HFFc6 (cell line): ENCODE measurements at places on chromosomes 6 and 20.

- peak; percentile 61 for DNase-seq
Observed at GRCh38 chr20:431012-431904, 23.2 kb downstream of the RBCK1 start.

DNA sequence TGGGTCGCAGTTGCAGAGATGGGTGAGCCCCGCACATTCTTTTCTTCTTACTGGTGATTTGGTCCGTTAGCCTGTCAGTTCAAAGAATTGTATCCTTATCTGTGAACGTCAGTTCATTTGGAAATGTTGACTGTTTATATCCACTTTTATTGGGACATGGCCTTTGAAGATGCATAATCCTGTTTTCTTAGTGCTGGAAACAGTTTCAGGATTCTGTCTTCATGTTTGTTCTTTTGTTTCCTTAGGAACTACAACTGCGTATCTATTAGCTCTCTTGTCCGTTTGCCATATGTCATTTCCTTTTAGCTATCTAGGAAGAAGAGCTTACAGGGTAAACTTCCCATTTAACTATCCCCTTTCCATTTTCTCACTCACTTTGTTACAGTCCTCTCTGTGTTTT is 35.0 kb upstream of the TULP1 start:
- DNase-seq: no peak

GRCh38 chr6:26594730-26595632 is 1.8 kb upstream of the ABT1 start:
- peak; percentile 94 for DNase-seq

- DNase-seq: no peak
Observed at GRCh38 chr6:112288475-112288874, 34.1 kb upstream of the LAMA4 start.

- DNase-seq: no peak
Observed at GRCh38 chr20:4828830-4829513, 107.3 kb downstream of the PRND start.

DNA sequence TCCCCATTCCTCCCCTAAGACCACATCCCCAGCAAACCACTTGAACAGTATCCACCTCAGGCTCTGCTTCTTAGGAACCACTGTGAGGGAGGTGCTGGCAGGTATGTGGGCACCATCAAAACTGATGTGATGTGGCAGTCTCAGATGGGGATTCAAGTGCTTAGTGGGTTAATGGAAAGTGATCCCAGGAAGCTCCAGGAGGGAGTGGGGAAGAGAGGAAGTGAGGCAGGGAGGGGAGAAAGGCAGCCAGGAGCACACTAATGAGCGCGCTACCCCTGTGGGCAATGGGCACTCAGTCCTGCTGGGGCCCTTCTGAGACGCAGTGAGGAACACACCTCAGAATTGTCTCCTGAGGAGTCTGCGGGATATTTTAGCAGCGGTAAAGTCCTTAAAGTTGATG is 263.1 kb upstream of the MOCS1 start:
- DNase-seq: no peak

DNA sequence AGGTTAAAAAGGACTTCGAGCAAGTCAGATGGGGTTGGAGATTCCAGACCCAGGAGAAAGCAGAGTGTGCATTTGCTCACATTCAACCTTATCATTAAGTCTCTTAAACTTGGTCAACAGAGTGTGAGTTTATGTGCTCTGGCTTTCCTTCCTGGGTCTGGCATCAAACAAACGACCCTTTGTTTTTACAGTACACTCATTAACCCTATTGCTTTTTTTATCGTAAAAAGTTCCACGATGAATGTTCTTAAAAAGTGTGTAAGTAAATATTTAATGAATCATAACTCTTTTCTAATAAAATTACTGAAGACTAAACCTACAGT is 2.5 kb downstream of the FYN start:
- DNase-seq: no peak

DNA sequence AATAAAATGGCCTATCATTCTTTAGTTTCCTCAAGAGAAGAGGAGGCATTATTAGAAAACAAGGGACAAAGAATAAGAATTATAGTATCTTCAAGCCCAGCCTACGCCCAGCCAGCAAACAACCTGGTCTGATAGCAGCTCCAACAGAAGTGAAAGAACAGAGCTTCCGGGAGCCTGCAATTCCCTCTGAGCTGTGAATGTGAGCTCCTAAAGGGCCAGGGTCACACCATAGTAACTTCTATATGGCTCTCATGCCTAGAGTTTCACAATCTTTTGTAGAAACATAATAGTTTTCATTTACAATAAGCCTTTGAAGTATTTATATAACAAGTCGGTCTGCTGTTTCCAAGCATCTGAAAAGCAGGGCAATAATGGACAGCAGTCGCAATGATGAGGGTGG is 116.5 kb downstream of the SMLR1 start:
- DNase-seq: no peak

DNA sequence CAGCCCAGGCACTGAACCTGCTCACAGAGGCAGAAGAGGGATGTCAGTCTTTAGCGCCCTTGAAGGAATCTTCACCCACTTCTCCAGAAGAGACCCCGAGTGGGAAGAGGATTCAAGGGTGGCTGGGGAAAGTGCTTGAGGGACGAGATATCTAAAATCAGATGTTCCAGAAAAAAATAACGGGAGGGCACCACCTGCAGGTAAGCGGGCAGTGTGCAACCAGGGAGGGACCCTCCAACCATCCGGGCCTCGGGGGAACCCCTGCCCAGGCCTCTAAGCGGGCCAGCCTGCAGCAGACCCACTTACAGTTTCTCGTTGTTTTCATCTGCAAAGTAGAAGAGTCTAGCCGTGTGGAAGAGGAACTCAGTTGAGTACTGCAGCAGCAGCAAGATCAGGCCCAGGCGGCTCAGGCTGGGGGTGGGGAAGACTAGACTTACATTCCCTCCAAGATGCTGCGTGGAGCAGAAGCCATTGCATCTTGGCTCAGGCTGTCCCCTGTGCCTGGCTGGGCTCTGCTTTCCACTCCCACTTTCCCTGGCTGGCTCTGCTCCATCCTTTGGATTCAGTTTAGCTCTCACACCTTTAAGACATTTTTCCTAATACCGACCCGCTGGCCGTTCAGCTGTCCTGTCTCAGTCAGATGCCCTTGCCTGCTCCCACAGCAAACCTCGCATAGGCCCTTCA is 71.0 kb downstream of the TRAM2 start:
- no peak for DNase-seq

GRCh38 chr6:81816380-81816779 is 63.9 kb upstream of the TENT5A start:
- no peak for DNase-seq

GRCh38 chr6:17483391-17484016 is 90.1 kb downstream of the CAP2 start:
- DNase-seq: no peak

DNA sequence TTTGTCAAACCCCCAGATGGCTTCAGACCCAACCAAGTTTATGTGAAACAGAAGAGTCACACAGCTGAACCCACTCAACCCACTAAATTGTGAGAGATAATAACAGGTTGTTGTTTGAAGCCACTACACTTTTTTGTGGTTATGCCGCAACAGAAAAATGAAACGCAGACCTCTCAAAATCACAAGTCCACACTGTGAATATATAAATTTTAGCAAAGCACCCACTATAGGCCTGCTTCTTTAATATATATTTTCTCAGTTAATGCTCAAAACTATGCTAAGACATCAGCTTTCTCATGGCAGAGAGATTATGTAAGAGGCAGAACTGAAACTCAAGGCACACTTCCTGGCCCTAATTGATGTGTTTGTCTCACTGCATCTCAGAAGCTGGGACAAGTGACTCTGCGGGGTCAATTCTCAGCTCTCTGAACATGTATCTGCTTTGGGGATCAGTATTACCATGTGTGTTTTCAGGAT is 27.7 kb downstream of the MAP3K5 start:
- DNase-seq: no peak

- DNase-seq: no peak
Observed at GRCh38 chr6:130437961-130438360, 72.1 kb downstream of the TMEM200A start.

DNA sequence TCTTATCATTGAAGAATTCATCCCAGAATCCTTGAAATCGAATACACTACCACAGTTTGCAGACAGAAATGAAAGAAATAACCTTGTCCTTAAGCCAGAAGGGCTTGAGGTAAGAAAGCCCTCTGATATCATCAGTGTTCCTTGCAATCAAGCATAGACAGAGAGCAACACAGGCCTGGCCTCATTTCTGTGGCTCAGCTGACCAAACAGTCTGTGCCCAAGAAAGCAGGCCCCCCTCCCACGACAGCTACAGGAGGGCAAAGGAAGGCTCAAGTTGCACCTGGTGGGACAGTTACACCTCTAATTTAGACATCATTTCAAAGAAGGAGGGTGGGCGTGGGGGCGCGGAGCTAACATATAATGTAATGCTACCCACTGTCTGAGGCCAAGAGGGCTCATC is 21.6 kb downstream of the KIF16B start:
- no peak for DNase-seq

DNA sequence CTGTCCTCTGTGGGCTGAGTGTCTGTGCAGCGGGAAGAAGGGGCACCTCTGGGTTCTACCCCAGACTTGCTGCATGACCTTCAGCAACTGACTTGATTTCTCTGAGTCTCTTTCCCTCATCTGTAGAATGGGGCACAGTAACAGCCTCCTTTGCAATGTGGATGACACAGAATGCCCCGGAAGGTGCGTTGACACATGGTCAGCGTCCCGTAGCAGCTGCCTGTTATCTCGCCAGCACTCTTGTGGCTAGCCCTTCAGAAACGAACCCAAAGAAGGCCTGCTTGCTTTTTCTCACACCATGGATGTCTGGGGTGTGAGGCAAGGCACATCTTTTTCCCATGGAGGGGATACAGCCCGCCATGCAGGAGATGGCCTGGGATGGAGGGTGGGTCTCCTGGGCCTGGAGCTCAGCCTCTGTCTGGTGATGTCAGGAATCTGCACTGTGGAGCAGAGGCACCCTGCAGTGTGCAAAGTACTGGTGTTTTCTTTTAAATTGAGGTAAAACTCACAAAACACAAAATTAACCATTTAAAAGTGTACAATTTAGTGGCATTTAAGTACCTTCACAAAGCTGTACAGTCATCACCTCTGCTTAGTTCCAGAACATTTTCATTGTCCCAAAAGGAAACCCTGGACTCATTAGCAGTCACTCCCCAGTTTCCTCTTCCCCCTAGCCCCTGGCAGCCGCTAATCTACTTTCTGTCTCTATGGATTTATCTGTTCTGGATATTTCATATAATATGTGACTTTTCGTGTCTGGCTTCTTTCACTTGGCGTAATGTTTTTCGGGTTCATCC is 59.8 kb upstream of the FAM83D start:
- DNase-seq: no peak

DNA sequence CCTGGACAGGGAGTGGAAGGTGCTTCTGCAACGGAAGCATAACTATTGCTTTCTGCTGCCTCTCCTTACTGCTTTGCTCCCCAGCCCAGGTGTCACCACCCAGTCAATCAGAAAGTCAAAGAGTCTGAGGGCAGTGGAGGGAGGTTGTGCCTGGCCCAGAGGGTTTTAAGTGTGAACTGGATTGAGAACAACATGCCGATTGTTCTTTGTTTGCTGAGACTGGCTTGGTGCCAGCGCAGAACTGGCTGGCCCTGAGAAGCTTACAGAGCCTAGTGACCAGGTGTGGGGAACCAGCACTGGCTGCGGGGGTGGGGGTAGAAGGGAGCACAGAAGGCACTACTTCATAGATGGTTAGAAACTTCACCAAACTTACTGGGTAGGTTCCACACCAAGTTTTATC is 31.1 kb upstream of the ENPP4 start:
- DNase-seq: no peak

DNA sequence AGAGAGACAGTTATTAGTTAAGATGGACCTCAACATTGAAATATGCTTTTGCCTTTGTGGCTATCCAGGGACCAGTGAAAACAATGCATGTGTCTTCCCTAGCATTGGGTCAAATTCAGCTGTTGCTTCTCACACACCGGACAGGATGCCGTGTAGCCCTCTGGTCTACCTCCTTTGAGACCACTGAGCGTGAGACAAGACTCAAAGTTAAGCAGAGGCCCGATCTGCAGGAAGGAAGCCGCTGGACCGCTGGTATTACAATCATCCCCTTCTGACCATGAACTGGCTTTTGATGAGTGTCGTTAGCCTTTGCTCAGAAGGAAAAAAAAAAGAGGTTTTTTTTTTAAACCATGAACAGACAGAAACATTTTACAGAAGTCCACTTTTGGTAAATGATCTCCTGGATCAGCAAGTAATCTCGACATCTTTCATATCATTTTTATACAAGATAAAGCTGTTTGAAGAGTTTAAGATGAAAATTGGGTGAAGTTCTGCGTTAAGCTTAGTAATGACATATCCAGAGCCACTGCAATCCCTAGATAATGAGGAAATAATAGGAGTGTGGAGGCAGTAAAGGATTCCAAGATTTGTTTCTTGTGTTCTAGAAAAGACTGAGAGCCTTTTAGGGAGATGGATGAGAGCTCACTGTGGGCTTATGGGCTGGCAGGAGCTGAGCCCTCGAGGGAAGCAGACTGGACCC is 622.8 kb downstream of the QKI start:
- no peak for DNase-seq

DNA sequence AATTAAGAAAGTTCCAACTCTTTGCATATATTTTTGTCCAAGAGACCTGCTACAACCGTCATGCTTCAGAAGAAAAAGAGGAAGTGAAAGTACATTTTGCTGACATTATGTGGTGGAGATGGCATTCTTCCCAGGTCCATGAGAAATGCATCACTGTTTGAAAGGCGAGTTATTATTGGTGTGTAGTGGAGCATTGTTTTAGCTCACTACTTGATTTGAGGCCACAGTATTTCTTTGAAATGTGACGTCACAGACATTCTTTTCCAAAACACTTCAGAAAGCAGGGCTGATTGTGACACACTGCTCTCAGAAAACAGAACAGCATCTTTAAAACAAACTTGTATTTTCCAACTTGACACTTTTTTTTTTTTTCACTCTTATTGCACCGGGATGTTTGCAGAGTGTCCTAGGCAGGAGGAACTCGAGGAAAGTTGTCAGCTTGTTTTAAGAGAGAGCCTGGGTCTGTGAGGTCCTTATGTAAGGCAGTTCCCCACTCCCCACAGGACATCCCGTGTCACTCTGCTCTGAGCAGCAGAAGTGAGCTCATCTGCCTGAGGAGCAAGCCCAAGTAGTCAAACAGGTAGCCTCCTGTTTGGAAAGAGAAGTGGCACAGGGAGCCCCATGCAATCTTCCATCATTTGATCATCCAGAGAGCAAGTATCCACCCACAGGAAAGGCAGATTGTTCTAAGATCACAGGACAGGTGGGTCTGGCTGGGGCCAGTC is 1.1 kb downstream of the SPTLC3 start:
- DNase-seq: peak; percentile 1

DNA sequence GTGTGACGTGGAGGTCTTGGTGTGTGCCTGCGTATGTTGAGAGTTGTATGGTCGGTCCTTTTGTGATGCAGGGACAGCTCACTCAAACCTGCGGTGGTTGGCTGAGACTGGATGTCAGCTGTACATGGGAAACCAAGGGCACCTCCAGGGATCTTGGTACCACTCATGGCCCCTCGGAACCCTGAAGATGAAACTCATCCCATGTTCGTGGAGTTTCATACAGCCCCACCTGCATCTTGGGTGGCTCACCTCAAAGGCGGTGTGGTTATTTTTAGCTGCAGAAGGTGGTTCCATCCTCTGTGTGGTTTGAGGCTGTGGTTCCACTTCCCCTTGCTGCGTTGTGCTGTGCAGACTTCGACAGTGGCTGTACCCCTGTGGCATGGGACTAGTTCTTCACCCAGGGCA is 52.6 kb upstream of the SLC22A1 start:
- DNase-seq: no peak
